Astrocyte of the spinal cord (primary cell): ENCODE measurements at places on chromosomes 16 and 17.

DNA sequence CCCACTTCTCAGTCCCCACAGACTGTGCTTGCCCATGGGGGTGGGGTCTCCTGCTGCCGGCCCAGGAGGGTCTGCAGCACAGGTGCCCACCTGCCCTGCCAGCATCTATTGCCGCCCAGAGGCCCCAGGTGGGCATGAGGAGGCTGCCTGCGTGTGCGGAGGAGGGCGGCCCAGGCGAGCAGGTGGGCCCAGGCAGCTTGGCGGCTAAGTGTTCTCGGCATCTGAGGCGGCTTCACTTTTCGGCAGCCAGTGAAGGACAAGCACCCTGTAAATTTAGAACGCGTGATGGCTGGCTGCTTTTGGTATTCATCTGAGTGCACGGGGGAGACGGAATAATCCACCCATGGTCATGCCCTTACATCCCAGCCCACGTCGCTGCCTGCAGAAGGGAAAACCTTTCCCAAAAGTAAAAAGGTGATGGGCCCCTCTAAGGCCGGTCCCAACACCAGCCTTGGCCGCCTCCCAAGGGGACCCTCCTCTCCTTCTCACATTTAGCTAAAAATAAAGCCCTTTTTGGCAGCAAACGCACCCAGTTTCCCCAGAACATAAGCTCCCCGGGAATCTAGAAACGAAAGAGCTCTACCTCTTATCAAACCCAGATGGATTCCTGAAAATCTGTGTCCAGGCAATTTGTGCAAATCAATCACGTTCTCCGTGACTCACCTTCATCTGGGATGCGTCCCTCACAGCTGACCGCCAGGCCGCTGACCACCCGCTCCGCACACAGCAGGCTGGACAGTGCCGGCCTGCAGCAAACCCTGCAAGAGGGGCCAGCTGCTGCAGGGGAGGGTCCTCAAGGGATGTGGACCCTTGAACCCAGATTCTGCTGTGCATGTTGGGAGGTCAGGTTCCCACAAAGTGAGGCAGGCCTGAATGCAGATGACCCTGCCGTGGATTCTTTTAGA is 79.4 kb downstream of the RBFOX3 start:
- no peak for DNase-seq

DNA sequence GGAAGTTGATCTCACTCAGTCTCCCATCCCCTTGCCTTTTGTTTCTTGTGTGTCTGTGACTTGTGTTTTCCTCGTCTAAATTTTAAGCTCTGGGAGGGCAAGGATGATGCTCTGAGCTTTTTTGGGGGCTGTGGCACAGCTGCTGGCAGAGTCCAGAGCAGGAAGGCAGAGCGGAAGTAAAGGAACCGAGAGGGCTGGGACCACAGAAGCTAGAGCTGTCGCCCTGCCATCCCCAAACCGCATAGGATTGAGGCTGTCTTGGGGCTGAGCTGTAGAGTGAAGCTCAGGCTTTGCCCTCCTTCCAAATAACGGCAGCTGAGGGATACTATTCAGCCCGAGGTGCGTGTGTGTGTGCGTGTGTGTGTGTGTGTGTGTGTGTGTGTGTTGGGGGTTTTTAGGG is 3.8 kb upstream of the DNAH2 start:
- DNase-seq = no peak

DNA sequence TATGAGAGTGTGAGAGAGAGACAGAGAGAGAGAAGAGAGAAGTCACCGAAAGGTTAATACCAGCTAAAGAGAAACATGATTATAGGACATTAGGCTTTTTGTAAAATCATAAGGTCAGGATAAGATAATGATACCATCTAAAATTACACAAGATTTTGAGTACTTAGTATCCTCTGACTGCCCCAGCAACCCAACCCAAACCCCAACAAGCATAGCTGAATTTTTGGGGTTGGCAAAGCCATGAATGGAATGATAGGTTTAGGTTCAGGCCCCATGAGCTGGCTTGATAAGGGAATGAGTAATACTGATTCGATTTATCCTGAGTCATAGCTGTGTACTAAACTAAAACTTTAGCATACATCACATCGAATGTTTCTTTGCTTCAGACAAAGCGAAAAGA is 259.5 kb downstream of the IRX3 start:
- DNase-seq = peak; percentile 59

- no peak for DNase-seq
Observed at GRCh38 chr16:22810226-22810625, 3.7 kb upstream of the HS3ST2 start.

DNA sequence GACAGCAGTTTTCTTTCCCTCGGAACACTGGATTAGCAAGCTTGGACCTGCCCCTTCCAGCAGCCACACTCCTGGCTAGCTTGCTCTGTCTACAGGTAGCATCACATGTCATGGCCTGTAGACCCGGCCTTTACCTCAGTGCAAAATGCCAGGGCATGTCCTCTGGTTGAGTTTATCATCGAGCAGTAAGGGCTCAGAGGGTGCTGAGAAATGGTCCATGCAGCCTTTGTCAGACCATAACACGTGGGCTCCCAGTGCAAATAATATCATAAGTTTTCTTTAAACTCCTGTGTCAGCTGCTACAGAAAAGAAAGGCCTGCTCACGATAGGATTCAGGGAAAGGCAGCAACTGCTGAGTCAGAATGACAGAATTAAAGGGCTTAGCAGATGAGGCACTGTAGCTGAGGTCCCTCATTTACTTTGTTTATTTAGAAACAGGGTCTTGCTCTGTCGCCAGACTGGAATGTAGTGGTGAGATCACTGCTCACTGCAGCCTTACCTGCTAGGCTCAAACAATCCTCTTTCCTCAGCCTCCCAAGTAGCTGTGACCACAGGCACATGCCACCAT is 8.0 kb upstream of the GNA13 start:
- DNase-seq = peak; percentile 32

GRCh38 chr17:73956595-73957465 is 246.6 kb upstream of the RPL38 start:
- DNase-seq = no peak

GRCh38 chr17:4588391-4588790 is 4.1 kb downstream of the SMTNL2 start:
- DNase-seq = no peak

DNA sequence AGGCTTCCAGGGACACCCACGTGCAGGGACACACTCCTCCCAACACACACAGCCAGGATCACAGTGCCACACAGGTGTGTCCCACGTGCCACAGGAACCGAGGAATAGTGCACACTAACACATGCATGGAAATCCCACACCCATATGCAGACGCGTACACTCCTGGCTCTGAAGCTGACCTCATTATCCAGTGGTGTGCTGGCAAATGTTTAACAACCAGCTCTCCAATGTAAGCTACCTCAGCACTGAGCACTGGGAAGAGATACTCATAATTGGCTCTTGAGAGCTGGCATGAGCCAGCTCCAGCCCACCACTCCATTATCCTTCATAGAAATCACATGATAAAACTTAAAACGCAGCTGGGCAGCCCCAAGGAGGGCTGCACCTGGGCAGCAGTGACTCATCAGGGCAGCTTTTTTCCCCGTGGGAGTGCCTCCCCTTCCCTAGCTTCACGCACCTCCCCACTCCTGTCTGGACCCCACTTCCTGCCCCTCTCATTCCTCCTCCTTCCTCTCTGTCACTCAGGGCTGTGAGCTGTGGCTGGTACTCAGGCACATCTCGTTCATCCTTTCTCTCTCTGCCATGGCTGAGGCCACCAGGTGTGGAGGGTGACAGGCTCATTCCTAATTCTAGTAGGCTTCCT is 14.9 kb upstream of the TBX21 start:
- DNase-seq = no peak

GRCh38 chr16:88936556-88937205 is 40.3 kb downstream of the CBFA2T3 start:
- no peak for DNase-seq

GRCh38 chr17:38559051-38559879 is 46.5 kb downstream of the SRCIN1 start:
- DNase-seq = no peak

DNA sequence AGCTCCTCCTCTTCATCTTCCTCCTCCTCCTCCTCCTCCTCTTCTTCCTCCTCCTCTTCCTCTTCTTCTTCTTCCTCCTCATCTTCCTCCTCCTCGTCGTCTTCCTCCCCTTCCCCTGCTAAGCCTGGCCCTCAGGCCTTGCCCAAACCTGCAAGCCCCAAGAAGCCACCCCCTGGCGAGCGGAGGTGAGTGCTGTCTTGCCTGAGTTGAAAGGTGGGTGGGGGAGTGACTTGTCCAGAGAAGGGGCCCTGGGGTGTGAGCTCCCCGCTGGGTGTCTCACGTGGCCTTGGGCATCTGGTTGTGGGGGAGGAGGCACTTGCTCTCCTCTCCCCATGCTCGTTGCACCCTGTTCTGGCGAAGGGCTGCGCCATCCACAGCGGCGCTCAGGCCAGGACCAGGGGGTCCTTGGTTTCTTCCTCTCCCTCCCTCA is 8.0 kb downstream of the ELOB start:
- DNase-seq = no peak

- peak; percentile 80 for DNase-seq
Observed at GRCh38 chr17:42337442-42337841, 49.1 kb downstream of the STAT5A start.

DNA sequence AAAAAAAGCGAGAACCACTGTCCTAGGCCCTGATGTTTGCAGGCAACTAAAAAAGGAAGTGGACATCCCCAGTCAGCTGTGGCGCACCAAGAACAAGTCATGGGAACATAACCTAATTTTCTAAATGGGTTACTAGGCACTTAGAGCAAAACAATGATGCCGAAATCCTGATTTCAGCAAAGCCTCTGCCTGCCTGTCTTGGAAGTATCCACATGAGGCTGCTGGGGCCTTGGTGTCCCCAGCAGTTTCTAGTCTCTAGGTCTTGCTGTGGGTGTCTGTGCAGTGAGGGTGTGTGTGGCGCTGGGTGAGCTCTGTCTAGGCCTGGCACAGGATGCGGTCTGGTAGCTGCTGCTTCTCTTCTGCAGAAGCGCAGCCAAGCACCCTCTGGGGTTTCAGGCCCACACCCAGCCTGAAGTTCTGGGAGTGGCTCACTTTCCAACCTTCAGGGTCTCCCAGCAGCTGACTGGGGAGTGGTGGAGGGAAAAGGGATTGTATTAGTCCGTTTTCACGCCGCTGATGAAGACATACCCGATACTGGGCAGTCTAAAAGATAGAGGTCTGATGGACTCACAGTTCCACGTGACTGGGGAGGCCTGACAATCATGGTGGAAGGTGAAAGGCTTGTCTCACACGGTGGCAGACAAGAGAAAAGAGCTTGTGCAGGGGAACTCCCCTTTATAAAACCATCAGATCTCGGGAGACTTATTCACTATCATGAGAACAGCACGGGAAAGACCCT is 21.1 kb downstream of the STH start:
- DNase-seq = no peak

- no peak for DNase-seq
Observed at GRCh38 chr17:75506134-75506533, 9.2 kb downstream of the CASKIN2 start.

- DNase-seq = no peak
Observed at GRCh38 chr16:85918436-85918835, 19.5 kb downstream of the IRF8 start.

GRCh38 chr16:21593530-21594289 is 5.7 kb upstream of the METTL9 start:
- DNase-seq = no peak

DNA sequence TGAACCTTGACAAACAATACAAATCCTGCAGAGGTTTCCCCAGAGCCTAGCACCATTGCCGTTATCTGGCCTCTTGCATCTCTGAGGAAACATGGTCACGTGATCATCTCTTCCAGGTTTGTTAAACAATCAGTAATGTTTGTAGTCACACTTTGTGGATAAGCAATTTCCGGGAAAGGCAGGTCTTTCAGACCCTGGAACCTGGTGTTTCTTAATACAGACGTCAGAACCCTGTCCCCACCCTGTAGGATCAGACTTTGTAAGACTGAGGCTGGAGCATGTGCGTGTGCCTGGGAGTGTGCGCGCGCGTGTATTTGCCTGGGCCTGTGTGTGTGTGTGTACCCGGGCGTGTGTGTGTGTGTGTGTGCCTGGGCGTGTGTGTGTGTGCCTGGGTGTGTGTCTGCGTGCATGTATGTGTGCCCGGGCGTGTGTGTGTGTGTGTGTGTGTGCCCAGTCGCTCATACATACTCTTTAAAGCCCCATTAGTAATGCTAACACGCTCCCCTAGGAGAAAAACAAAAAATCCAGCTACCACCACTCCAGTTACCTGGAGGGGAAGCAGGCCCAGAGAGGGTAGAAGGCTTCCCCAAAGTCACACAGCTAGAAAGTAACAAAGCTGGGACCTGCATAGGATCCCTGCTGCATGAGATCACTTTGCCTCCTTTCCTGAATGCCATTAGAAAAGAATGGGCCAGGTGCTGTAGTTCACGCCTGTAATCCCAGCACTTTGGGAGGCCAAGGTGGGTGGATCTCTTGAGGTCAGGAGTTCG is 5.3 kb downstream of the CTNS start:
- DNase-seq = no peak

DNA sequence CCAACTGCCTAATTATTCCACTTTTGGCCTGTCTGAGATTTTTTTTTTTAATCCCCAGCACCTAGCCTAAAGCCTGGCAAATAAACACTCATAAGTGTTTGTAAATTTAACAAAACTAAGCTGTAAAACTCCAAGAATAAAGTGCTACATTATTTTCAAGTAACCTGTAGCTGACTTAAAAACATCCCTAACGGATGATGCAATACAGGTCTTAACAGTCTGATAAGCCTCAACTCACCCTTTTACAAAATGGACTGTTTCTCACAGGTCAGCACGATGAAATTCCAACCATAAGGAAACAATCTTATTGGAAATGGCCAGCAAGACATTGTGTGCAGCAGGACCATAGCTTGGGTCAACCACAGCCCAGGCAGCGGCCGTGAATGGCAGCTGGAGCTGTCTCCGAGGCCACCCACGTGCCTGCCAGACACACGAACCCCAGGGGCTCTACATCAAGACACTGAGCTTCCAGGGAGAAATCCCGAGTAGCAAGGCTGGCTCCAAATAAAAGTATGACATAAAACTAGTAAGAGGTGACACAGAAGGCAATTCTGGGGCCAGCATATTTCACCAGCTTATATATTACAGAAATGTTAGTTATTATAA is 58.9 kb downstream of the NDEL1 start:
- DNase-seq = no peak

- peak; percentile 38 for DNase-seq
Observed at GRCh38 chr17:557371-557770, 157.3 kb downstream of the VPS53 start.

DNA sequence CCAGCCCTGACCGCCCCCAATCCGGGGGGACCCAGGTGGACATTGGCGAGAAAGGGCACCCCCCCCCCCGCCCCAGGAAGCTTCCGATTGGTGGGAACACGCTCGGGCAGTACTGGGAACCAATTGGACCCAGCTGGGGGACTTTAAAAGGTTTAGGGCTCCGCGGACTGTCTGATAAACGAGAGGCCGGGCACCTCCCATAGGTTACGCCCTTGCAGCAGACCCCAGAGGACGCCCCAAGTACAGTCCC is 245 bp downstream of the TMEM256 start:
- DNase-seq = no peak

- DNase-seq = peak; percentile 73
Observed at GRCh38 chr17:50986989-50987660, 121.0 kb upstream of the TOB1 start.

GRCh38 chr16:78333808-78334207 is 234.4 kb downstream of the WWOX start:
- no peak for DNase-seq

DNA sequence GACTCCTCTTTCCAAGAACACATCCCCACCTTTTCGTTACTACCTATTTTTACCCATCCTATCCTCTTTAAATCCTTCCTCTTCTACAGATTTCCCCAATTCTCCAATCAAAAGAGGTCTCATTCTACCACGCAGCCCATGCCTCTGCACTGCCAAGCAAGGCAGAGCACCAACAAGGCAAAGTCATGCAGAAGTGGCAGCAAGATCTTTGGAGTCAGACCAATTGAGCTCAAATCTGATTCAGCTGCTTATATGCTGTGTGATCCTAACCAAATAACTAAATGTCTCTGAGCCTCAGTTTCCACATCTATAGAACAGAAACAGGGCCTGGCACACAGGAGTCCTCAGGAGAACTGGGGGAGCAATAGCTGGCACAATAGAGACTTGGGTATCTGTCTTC is 41.0 kb downstream of the TOM1L2 start:
- no peak for DNase-seq
